Hematopoietic multipotent progenitor cell (in vitro differentiated cells): ENCODE measurements at places on chromosomes 12 and 14. TPM values are rescaled to one million over a fixed set of nuclear protein-coding genes. Genes with fewer than 3 reads are reported as not detected.

GRCh38 chr12:43289426-43289801, 262.6 kb downstream of the ADAMTS20 start:
- no peak for DNase-seq

DNA sequence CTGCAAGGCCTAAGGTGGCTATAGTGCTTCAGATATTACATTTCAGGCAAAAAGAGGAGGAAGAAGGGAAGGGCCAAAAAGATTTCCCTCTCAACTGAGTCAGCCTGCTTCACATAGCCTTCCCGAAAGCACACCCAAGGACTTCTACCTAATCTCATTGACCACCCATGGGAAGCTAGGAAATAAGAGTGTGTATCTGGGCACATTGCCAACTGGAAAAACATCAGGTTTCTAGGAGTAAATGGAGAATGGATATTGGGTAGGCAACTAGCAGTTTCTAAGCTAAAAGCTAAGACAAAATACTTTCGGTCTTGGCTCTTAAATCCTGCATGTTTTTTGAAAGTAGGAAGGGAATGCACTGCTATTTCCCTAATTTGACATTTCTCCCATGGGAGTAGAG, 221.7 kb upstream of the GRIP1 start:
- DNase-seq, result no peak

GRCh38 chr12:61857968-61858367, 402.2 kb upstream of the USP15 start:
- no peak for DNase-seq

The CD163 gene
- 0.27 TPM for total RNA-seq

GRCh38 chr12:79252358-79253075, 387.9 kb downstream of the SYT1 start:
- DNase-seq, result no peak

GRCh38 chr14:94005324-94006073, 8.4 kb downstream of the CCDC197 start:
- no peak for DNase-seq

DNA sequence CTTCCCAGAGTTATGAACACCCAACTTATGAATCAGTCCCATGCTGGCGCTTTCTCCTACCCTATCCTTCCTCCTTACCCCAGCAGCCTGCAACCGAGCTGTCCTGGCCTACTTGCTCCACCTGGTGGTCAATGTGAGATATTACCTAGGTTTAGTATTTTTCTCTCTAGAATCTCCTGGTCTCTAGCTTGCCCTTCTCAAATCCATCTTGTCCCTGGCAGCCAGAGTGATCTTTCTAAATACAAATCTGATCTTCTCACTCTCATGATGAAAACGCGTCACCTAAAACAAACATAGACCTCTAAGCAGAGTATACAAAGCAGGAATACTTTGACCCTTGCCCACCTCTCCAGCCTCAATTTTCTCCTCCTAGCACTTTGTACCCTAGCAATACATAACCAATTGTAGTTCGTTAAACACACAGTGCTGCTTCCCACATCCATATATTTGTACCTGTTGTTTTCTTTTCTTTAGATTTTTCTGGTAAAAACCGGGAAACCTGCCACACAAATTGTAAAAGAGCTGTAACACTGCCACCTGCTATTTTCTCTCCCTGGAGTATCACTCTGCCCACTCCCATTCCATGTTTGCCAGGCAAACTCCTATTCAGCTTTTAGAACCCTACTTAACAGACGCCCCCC, 20.0 kb upstream of the TCP11L2 start:
- no peak for DNase-seq

GRCh38 chr14:92039063-92039718, 668 bp downstream of the TRIP11 start:
- DNase-seq, result peak; percentile 9

DNA sequence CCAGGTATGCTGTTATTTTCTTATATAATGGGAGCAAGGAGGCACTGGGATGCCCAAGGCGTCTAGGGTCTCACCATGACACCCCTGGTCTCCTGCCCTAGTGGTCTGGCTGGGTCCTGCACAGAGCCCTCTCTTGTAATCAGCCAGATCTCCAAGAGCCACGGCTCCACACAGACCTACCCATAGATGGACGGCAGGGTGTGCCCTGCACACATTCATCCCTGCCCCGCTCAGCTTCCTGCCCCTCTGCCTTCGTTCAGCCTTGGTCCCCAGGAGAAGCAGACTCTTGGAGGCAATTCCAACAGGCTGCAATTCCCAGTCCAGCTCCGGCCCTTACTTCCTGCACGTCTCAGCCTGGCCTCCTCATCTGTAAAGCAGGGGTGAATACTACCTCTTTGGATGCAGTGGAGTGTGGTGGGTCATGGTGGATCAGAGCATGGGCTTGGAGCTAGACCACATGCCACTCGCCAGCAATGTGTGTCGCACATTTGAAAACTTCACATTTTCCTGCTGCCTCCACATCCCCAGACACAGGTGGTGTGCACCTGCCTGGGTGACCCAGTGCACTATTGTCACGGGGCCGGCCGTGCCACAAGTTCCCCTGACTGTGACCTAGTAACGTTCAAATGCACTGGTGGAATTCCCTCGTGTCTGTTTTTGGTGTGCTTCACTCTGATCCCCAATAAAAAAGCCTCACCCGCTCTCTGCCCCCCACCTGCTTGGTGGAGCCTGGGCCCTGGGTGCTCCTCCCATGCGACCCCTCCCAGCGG, 171.1 kb upstream of the PRMT8 start:
- no peak for DNase-seq

The MIP gene
- under 0.01 TPM for total RNA-seq

DNA sequence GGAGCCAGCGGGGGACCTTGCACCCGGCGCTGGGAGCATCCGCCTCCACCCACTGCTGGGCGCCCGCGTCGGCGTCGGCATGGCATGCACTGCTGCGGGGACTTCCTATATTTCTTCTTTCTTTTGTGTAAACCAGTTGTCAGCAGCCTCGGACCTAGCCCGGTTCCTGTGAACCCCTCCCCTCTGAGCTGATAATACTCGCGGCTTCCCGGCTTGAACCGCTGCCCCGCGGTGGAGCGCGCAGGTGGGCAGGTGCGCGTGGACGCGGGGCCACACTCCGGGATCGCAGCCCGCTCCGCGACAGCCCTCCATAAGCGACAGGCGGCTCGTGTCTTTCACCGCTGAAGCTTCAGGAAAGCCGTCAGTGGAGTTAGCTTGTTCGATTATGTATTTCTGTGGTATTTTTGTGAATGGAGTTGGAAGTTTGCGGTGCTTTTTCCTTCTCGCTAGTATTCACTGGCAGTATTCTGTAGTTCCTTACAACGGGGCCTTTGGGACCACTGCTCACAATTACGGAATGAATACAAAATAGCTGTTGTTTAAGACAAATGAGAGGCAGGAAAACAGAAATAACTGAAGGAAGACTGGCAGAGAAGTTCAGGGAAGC, 870 bp downstream of the BMAL2 start:
- DNase-seq, result no peak

The TGM1 gene
- total RNA-seq, result 1.1 TPM

- DNase-seq, result no peak
Measured at GRCh38 chr14:88541324-88541723, 13.5 kb downstream of the PTPN21 start.

DNA sequence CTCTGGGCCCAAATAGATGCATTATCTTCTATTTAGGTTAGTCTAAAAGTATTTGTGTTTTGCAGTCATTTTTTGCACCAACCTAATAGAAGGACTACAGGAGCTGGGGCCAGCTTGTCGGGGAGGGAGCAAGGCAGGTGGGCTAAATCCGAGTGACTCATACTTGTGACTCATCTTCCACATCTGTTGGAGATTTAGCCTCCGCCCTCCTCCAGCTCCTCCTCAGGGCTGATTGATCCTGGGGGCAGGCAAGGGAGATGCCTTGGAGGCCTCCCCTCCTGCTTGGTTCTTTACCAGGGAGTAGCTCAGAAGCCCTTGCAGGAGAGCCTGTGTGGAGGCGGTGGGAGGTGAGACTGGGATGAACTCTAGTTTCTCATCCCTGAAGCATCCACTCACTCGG, 27.9 kb downstream of the RHOF start:
- DNase-seq, result no peak

- no peak for DNase-seq
Measured at GRCh38 chr14:100132903-100133510, 26.4 kb downstream of the DEGS2 start.

The CD27 gene
- total RNA-seq, result 1.1 TPM

The TAS2R20 gene
- 2.4 TPM for total RNA-seq

- DNase-seq, result no peak
Measured at GRCh38 chr12:64323476-64324225, 66.9 kb downstream of the C12orf56 start.

DNA sequence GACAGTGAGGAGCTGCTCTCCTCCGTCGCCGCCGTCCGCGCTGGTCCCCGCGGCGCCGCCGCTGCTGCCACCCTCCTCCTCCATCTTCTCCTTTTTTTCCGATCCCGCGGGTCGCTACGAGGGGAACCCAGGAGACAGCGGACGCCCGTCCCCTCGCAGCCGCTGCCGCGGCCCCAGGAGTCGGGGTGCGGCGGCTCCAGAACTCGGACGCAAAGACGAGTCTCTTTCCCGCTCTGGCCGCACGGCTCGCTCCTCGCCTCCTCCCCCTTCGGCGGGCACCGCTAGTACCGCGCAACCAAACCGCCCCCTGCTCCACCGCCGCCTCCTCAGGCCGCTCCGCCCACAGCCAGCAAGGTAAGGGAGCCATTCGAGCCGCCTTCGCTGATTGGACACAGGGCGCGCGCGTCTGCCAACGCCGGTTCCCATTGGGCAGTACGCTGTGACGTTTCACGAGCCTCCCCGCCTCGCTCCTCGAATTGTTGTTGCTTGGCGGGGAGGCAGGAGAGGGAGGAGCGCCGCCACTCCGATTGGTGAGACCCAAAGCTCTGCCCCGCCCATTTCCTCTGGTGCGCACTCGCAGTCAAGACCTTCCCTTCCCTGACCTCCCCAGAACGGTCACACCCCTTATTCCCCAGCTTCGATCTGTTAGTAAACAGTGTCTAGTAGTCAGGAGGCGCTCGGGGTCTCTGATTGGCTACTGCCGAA, at the start of gene RPS6KA5:
TSS of gene RPS6KA5 (minus strand) at position 291 of the 705 bp plus-strand sequence. CDS start at position 84, 207 bp downstream.
- DNase-seq, result peak; percentile 100

The C14orf132 gene
- under 0.01 TPM for total RNA-seq

GRCh38 chr12:41919048-41919447, 225.6 kb downstream of the GXYLT1 start:
- no peak for DNase-seq

DNA sequence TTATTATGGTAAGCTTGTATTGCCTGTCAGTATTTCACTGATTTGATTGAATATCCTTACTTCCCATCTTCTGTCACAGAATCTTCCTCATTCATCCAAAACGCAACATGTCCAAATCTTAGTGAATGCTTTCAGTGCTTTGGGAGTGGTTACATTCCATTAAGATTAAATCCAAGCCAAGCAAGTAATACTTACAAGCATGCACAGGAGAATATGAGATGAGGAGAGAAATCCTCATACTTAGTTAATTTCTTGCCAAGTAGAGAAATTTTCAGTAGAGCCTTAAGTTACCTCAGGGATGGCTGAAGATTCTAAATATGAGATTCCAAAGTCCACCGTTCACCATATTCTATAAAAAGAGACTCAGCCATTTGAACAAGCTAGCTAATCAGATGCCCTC, 316.0 kb downstream of the RAD51B start:
- no peak for DNase-seq

- no peak for DNase-seq
Measured at GRCh38 chr12:89943463-89943862, 234.8 kb upstream of the ATP2B1 start.

- no peak for DNase-seq
Measured at GRCh38 chr12:20421421-20421820, 53.1 kb downstream of the PDE3A start.

- DNase-seq, result no peak
Measured at GRCh38 chr14:77290705-77291104, 19.7 kb upstream of the NGB start.

DNA sequence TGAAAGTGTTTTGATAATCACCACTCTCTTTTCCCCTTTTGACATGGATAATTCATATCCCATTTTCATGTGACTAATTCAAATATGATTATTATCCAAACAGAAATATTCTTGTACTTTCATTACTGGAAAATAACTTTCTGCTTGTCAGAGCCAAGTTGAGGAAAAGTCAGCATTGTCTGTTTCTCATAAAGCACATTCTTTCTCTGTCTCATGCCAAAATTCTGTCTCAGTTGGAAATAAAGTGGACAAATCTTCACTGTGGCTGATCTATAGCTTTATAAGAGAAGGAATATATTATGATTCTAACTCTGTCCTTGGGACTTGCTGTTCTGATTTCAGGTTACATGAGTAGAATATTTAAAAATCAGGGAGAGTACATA, 22.7 kb upstream of the PRICKLE1 start:
- DNase-seq, result no peak

The BEST3 gene
- 0.27 TPM for total RNA-seq

GRCh38 chr14:57051633-57052032, 217.1 kb downstream of the EXOC5 start:
- DNase-seq, result no peak

DNA sequence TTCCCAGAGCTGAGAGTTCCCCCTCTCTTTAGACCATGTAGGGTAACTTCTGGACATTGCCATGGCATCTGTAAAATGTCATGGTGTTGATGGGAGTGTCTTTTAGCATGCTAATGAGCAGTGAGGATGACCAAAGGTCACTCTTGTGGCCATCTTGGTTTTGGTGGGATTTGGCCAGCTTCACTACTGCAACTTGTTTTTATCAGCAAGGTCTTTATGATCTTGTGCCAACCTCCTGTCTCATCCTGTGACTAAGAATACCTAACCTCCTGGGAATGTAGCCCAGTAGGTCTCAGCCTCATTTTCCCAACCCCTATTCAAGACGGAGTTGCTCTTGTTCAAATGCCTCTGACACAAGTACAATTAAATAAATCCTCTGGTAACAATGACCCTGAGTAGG, 244.4 kb downstream of the NEDD1 start:
- DNase-seq, result no peak

DNA sequence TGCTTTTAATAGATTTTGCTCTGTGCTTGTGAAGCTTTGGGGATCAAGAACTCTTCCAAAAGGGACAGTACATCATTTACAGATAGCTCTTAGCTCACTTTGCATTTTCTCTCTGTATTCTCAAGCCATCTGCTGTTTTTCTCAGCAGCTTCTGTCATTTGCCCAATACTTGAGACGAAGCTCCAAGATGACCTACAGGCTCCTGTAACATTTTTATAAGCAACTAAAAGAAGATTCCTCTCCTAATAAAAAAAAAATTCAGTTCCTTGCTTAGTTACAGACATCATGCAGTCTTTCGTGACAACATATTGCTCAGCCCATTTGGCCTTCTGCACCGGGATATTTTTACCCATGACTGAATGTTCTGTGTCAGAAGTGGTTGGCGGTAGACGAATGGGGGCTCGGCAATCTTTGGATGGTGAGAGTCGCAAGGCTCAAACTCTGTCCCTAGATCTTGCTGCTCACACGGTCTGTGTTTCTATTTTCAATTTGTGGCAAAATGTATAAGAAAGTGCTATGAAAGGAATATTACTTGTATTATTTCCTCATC, 215.6 kb downstream of the FSCB start:
- DNase-seq, result no peak
